ENCODE measurements at places on chromosomes 6 and 20.

- no peak for DNase-seq
Observed at GRCh38 chr6:22350109-22350508, 53.3 kb upstream of the PRL start.

- no peak for DNase-seq
Observed at GRCh38 chr6:36714511-36714910, 16.9 kb downstream of the RAB44 start.

GRCh38 chr6:26249707-26249956 lies 115.4 kb upstream of the BTN3A2 start:
- peak; percentile 58 for DNase-seq

DNA sequence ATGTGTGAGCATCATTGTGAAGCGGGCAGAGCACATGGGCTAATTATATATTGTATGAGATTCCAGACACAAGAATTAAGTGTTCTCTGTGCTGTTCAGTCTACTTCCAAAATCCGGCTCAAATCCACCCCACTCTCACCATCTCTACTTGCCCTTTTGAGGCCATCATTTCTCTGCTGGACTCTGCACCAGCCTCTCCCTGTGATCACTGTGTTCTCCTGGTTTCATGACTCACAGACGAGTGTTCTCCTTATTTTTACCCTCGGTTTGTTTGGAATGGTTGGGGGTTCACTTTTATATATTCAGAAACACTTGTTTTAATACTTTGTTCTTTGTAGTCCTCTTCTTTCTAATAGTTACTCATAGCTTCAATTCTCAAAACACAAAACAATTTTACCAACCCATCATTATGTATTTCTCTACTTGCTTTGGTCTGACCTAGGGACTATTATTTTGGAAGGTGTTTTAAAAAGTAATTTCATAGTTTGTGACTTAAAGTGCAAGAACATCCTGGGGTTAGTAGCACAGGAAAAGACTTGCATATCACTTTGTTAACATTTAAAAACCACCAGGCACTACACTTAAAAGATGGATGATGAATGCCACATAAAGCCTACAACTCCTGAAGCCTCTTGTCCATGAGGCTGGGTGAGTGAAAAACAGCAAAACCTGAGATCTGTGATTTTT lies 82.7 kb downstream of the UST start:
- no peak for DNase-seq

DNA sequence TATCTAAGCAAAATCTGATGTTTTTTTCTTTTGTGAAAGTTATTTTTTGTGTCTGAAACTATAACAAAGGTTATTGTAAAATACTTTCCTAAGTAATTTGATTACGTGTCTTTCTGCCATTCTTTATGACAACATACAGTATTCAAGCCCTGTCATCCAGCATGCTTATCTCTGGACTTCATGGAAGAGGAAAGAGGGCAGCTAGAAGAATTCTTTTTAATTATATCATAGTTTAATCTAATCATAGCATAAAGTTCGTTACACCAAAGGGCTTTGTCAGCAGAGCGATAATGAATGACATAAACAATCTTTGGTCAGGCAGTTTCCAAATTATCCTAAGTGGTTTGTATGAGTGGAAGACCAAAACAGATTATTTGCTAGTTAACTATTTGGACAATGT lies 3.5 kb downstream of the ENPP3 start:
- DNase-seq, result no peak

DNA sequence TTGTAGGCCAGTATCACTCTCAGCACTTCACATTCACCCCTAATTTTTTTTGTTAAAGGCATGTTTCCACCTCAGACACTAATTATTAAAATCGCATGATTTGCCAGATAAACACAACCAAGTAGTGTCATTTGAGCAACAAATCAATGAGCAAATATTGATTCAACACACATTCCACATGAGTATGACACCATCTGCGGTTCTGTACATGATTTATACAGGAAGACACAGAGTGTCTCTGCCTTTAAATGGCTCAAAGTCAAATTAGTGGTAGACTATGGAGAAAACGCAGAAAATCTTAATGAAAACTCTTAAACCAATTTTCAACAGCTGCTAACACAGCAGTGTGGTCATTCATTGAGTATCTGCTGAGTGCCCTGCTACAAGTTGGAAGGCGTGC lies 300.2 kb downstream of the SOX4 start:
- DNase-seq, result no peak

- DNase-seq, result no peak
Observed at GRCh38 chr6:51553246-51554015, 534.0 kb downstream of the PKHD1 start.

DNA sequence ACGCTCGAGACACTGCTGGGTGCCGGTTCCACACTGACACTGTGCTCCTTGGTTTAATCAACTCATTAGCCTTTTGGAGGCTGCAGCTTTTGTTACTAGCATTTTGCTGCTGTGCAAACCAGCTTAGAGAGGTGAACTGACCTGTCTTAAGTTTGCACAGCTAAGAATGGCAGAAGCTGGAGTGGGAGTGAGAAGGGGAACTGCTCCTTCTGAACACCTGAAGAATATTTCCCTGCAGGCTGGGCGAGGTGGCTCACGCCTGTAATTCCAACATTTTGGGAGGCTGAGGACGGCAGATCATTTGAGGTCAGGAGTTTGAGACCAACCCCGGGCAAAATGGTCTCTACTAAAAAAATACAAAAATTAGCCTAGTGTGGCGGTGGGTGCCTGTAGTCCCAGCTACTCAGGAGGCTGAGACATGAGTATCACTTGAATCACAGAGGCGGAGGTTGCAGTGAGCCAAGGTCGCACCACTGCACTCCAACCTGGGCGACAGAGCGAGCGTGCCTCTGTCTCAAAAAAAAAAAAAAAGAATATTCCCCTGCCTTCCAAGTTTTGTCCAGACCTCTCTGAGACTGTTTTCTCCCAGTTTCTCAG lies 5.0 kb downstream of the CEBPB start:
- DNase-seq, result no peak

DNA sequence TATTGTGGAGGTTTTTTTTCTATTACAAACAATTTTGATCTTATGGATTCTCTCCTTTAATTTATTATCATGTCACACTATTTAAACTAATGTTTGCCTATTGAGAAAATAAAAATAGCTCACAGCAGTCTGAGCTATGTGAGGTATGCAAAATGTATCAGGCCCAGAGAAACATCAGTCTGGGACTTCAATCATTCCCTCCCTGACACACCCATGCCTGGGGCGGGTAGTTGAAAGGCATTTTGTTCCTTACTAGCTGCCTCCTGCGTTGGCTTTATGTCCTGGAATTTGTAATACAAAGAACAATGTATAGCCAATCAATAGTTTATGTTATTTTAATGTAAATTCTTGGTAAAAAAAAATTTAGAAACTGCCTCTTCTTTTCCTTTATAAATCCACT lies 403.3 kb downstream of the EPM2A start:
- DNase-seq, result no peak

DNA sequence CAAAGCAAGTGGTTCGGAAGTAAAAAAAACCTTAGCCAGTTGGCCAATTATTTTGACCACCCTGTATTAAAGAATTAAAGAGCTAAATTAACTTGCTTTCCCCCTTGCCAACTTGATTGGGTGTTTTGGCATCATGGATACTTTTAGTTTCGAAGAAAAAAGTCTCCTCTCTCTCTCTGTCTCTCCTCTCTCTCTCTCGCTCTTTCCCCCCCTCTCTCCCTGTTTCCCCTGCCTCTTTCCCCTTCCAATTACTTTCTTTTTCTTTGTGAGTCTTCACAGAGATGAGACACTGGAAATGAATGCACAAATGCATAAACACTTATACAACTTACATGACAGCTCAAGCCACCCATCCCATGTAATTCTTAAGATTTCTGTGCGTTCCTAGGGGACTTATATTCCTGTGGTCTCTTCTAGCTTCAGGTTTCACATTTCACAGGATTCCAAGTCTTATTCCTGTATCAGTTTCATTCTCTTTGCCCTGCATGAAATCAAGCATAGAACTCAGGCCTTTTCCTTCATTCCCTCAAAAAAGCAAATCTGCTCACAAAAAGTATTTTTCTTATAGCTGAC lies 32.9 kb upstream of the EYA4 start:
- DNase-seq, result no peak

DNA sequence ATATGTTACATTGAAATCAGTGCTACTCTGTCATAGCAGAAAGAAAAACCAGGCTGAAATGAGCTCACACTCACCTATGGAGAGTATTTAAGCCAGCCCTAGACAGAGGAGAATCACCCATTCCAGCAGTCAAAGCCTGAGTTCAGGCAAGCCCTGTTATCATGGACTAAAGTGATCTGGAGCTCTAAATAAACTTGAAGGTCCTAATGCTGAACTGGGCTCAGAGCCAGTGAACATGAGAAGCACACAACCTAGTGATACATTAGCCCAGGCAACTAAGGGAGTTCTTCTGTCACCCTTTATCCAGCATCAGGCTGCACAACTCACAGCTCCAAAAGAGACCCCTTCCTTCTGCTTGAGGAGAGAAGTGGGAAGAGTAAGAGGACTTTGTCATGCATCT lies 425.0 kb downstream of the COL12A1 start:
- DNase-seq, result no peak

- no peak for DNase-seq
Observed at GRCh38 chr6:167235005-167235404, 56.1 kb upstream of the UNC93A start.

DNA sequence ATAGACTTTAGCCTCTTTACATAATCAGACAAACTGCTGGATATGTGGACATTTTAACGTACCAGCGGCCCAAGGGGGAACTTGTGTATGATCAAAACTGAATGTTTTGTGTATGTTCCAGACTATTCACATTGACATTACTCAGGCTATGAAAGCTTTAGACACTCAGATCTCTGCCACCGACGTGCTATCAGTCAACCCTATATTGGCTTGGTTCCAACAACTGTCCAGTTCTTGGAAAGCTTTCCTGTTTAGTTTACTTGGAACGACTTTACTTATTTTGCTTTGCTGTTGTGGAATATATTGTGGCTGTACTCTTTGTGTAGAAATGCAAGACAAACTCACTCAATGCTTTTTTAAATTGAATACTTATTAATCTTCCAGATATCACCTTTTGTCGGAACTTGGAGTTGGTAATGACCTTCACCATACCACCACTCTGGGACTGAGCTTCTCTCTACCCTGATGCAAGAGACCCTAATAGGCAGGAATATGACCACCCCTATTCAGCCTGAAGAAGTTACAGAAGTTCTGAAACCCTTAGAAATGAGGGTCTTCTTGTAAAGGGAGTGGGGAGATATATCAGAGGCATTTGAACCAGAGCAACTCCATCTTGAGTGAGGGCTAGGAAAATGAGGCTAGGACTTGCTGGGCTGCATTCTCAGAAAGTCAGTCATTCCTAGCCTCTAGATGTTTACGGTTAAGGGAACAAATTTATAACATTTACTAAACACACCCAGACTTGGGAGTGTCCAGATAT lies 49.0 kb upstream of the PAX1 start:
- no peak for DNase-seq

DNA sequence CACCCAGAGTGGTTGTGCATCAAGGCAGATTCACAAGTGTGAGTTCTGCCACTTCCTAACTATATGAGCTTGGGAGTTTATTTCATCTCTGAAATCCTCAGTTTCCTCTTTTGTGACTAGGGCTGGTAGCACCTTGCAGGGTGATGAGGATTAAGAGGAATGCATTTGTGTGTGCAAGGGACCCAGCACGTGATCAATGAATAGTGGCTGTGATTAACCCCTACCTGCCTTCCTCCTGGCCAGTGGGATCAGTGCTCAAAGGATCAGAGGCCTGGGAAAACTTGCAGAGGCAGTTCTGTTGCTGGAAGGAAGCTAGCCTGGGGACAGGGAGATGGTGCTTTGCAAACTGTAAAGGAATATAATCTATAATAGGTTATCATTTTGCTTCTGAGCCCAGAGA lies 7.3 kb downstream of the SDC4 start:
- DNase-seq, result no peak

DNA sequence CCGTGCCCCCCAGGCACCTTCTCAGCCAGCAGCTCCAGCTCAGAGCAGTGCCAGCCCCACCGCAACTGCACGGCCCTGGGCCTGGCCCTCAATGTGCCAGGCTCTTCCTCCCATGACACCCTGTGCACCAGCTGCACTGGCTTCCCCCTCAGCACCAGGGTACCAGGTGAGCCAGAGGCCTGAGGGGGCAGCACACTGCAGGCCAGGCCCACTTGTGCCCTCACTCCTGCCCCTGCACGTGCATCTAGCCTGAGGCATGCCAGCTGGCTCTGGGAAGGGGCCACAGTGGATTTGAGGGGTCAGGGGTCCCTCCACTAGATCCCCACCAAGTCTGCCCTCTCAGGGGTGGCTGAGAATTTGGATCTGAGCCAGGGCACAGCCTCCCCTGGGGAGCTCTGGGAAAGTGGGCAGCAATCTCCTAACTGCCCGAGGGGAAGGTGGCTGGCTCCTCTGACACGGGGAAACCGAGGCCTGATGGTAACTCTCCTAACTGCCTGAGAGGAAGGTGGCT lies 960 bp downstream of the TNFRSF6B start:
- DNase-seq, result no peak

- DNase-seq, result no peak
Observed at GRCh38 chr20:46575937-46576461, 25.5 kb upstream of the OCSTAMP start.

DNA sequence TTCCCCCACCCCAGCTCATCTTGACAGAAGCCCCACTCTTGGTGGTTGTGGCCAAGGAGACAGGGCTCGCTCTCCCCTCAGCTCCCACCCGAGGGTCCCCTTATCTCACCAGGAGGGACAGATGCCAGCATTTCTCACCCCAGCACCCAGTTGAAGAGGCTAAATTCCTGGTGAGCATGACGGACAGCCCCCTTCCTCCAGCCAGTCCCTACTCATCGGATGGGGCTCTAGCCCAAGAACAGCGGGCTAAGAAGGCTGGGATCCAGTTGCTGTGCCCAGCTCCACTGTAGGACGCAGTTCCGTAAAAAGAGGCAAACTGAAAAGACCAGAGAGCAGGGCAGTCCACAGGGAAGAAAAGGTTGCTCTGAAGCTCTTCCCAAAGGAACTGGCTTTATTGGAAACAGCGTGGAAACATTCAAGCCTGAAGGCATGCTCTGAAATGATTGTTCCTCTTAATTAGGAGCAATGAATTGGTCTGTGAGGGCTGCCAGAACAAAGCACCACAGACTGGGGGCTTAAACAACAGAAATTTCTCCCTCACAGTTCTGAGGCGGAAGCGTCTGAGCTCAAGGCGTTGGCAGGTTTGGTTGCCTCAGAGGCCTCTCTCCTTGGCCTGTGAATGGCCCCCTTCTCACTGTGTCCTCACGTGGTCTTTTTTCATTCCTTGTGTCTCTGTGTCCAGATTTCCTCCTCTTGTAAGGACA lies 17.9 kb upstream of the KIF25 start:
- no peak for DNase-seq

DNA sequence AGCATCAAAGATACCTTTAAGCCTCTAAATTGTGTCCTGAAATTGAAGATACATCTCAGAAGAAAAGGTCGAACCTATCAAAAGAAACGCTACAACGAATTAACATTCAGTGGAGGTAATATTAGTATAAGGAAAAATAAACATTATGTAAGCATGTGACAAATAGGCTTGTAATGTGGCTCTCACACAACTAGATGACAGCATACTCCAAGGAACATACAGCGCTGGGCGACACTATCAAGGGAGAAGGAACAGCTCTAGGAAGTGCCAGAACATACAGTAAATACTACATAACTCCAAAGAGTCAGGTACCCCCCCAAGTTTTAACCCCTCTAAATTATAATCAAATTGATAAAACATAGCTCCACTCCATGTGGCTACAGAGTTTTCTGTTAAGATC lies 103.5 kb downstream of the LAMP5 start:
- no peak for DNase-seq

GRCh38 chr20:1060985-1061384 lies 57.4 kb upstream of the PSMF1 start:
- DNase-seq, result no peak
